Fibroblast of skin of left biceps (primary cell): ENCODE measurements at places on chromosomes 7 and 10.

GRCh38 chr10:91635401-91636400 lies 2.8 kb upstream of the PPP1R3C start:
- DNase-seq, result peak; percentile 53

- no peak for DNase-seq
Observed at GRCh38 chr10:124425227-124425962, 6.7 kb upstream of the OAT start.

GRCh38 chr7:49563693-49564378 lies 209.6 kb upstream of the VWC2 start:
- no peak for DNase-seq

DNA sequence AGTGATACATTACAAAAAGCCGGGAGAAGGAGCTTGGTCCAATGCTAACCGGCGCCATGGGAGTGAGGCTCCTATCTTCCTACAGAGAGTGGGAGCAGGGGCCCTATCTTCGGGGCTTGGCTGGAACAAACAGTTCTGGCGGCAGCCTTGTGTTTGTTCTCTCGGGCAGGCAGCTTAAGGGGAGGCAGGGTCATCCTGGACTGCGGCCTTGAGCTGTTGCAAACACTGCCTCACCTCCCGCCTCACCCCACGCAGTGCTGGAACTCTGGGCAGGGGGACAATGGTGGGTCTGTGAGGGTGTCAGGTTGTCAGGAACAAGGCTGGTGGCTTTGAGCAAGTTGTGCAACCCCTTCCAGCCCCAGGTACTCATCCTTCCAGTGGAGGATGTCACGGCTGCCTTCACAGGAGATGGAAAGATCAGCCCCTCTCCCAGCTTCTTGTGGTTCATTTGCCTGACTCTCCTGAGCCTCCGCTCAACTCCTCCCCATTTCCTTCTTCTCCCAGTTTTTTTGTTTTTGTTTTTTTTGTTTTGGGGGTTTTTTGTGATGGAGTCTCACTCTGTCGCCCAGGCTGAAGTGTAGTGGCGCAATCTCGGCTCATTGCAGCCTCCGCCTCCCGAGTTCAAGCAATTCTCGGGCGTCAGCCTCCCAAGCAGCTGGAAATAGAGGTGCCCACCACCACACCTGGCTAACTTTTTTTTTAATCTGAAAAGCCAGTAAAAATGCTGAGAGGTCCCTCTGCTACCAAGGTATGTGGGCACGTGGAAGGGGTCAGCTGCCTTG lies 57.4 kb downstream of the SPOCK2 start:
- no peak for DNase-seq

DNA sequence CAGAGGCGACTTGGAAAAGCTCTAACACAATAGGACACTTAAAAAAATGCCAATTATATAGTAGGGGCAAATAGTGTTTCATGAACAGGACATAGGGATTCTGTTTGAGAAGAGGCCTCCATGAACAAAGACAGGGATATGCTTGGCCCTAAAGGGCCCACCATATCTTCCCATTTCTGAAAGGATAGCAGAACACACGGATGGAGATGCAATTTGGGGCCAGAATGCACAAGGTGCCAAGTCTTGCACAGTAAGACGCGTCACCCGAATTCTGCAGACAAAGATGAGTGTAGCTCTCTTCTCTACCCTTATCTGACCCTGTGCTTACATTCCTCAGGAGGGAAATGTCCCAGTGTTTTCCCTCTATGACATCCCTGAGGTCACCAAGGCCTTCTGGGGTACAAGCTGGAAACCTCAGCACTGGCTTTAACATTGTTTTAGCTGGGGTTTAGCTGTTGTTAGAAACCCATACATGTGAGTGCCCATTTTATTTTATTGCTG lies 12.8 kb downstream of the PRKCQ start:
- no peak for DNase-seq

DNA sequence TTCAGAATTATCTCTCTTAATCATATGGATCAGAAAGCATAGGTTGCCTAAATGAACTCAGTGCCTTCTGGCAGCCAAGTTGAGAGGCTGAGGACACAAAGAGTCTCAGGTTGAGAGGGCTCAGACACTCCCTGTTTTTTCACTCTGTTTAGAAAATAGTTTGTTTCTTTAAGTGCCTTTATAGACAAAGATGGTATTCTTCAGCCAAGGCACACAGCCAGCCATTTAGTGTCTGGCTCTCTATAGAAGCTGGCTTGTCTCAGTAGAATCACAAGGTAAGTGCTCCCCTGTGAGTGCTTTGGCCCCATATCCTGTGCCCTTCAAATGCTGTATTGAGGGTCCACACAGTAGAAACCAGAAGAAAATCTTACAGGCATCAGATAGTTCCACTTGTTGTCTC lies 3.6 kb downstream of the GPR158 start:
- no peak for DNase-seq
